Upper lobe of left lung (tissue), 6 donors: ENCODE measurements at places on chromosomes 13 and 19. TPM values are rescaled to one million over a fixed set of nuclear protein-coding genes. Genes with fewer than 3 reads are reported as not detected.

GRCh38 chr13:109436055-109436622 is 350.2 kb downstream of the IRS2 start:
- no peak for DNase-seq

GRCh38 chr19:2150794-2151338 is 500 bp downstream of the AP3D1 start:
- DNase-seq = peak; percentile 30

KIR2DL1 gene
- total RNA-seq = not detected

GRCh38 chr13:65343898-65344663 is 1886.1 kb downstream of the PCDH9 start:
- DNase-seq = no peak

- no peak for DNase-seq
Measured at GRCh38 chr13:109418111-109418510, 368.3 kb downstream of the IRS2 start.

DNA sequence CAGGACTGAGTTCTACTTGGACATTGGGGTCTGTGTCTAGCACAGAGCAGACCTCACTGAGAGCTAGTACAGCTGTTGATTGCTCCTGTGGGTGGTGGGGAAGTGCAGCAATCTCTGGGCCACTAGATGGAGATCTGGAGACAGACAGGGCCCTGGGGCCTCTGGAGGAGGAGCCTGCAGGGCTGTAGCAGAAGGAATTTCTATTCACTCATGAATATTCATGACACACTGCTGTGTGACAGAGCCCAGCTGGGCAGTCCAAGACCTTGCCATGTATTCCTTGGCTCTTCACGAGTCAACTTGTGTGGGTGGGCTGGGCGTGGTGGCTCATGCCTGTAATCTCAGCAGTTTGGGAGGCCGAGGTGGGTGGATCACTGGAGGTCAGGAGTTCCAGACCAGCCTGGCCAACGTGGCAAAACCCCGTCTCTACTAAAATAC is 37.5 kb downstream of the SUGP2 start:
- peak; percentile 39 for DNase-seq

- DNase-seq = no peak
Measured at GRCh38 chr19:2822846-2823245, 3.2 kb downstream of the ZNF554 start.

GRCh38 chr19:4051175-4052101 is 15.3 kb downstream of the ZBTB7A start:
- DNase-seq = peak; percentile 64

DNA sequence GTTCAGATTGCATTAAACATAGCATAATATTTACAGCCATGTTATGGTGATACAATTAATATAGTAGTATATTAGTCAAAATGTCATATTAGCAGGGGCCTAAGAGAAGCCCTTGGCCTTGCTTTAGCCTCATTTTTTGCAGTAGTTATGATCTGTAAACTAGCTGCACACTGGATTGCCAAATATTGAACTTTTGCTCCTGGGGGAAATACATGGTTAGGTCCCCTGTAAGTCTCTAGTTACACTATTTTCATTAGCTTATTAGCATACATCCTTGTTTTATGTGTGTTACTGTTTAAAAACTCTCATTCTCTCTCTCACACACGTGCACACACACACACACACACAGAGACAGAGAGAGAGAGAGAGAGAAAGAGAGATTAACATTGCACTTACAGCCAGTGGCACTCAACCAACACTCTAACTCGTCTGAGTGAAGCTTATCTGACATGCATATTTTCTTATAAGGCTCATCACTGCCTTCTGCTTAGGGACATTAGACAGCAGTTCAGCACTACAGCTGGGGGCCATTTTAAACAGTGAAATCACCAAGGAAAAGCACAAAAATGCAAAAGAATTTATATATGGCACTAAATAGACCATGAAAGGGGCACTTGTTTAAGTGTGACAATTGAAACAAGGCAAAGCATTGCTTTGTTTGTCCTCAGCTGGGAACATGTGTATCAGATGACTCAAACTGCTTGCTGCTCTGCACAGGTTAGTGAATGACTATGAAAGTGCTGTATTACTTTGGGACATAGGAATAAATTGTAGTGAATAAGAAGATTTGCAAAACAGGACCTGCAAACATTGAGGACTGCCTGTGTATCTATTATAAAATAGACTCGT is 278.7 kb downstream of the GPC6 start:
- DNase-seq = no peak

- peak; percentile 89 for DNase-seq
Measured at GRCh38 chr19:9936326-9937000, at the start of gene OLFM2. Gene OLFM2, minus strand, starts transcription at chr19:9936515. Its CDS starts 149 bp downstream, at chr19:9936366.

GRCh38 chr19:42281827-42282762 is 13.0 kb downstream of the CIC start:
- no peak for DNase-seq

ZNF784 gene
- 6.9 TPM for total RNA-seq

C19orf33 gene
- 65.0 TPM for total RNA-seq

GRCh38 chr13:50760751-50761150 is 82.7 kb downstream of the DLEU7 start:
- no peak for DNase-seq

GRCh38 chr19:661427-662196 is 1.4 kb downstream of the RNF126 start:
- DNase-seq = no peak

ZNF709 gene
- 3.6 TPM for total RNA-seq

CCDC70 gene
- not detected for total RNA-seq

DNA sequence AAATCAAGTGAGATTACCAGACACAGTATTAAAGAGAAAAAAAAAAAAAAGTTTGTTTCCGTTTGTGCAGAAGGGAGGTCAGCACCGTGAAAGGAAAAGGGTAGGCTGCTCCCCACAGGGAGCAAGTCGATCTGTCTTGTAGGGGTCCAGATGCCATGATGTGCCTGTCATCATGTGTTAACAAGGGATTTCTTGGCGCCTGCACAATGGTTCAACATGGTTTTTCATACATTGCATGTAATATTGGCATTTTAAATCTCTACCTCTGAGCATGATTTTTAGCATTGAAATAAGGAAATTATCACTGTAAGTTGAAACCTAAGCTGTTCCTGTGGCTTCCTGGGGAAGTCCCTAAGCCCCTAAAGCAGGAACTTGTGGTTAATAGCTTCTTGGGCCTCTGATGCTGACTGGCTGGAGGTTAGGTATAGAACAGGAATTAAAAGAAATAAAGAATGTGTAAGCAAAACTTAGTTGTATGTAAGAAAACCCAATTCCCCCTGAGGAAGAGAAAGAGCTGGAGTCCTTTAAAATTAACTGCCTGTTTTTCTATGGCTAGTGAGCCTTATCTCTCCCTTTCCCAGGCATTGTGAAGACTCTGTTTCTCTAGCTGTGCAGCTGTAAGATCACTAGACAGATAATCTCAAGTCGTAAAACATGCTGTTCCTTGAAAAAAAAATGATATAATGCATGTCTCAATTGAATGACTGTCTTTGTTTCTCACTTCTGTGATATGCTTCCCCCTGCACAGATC is 7.4 kb upstream of the FCGBP start:
- no peak for DNase-seq

DNA sequence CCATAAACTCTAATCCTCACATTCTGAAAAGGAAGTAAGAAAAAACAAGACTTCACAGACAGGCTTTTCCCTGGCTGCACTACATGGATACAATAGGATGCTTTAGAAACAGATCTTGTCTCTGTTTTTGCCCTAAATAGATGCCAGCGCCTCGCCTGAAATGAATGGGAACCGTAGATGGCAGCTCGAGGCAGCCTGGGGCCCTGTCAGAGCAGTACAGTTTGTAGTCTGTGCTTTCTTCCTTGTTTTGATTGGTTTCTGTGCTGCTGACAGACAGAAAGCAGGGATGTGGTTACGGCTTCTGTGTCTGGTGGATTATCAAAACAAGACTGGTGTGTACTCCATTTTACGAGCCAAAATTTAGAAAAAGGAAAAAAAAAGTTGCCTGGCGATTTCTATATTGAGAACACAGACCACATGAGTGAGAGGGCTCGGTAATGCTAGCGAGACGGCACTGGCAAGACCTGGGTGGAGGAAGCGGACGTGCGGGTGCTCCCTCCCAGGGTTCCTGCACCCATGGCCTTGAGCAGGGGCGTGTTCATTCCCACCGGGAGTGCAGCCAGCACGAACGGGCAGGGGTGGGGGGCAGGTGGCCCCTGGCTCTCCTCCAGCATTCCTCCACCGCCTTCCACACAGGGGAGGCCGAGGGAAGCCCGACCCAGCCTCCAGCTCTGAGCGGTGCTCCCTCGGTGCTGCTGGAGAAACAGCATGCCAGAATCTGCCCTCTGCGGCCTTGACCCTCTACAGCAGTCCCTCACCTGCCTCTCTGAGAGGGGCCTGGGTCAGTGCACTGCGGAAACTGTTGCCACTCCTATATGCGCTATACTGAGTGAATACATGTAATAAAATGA is 37.6 kb upstream of the C1QTNF9 start:
- peak; percentile 80 for DNase-seq

PVR gene
- 42.7 TPM for total RNA-seq

KLK2 gene
- not detected for total RNA-seq
